ENCODE measurements at places on chromosomes 4 and X.

DNA sequence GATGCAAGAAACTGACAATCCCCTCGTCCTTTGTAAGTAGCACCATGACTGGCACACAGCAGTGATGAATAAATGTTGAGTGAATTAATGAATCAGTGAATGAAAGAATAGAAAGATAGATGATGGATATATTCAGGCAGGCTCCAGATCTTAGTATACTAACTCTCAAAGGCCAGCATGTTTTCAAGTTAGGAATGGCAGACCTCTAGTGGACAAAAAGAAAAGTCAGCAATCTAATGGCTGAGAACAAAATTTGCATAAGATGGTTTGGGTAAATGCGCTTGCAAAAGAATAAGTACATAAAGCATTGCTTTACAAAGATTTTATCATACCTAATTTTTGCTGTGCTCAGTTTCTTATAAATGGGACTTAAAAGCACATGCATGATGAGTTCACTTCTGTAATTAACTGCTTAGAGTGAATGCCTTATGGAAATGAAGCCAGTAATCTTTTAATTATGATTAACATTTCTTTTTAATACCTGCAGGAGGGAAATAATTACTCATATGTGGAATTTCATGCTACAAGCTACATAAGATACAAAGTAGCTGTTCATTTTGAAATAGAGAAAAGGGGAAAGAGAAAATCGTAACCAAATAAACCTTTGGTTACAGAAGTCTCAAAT, 126.9 kb upstream of the GPRIN3 start:
- DNase-seq = no peak

DNA sequence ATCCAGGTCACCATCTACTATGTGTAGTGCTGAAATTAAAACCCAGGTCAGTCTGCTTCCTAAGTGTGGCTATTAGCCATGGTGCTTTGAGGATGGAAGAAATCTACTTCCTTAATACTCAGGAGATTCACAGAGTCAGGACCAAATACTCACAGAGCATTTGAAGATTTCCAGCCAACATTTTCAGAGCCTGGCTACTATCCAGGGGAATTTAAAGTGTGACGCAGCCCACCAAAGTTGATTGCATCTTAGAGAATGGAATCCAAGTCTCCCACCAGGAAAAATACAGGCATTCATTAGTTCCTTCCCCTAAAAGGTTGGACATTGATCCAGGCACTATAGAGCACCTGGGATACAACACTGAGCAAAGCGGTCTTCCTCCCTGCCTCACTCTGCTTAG, 83.8 kb downstream of the HS3ST1 start:
- DNase-seq = no peak

DNA sequence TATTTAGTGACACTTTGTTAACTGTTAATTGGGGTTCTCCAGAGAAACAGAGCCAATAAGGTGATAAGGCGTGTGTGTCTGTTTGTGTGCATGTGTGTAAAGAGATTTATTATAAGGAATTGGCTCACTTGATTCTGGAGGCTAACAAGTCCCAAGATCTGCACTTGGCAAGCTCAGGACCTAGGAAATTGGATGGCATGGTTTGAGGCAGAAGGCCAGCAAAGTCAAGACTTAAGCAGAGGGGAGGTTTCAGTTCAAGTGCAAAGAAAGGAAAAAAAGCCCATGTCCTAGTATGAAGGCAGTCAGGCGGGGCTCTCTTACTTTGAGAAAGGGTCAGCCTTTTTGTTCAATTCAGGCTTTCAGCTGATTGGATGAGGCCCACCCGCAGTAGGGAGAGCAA, 314.1 kb downstream of the BMPR1B start:
- DNase-seq = no peak

GRCh38 chrX:149074398-149074797, 430.7 kb downstream of the IDS start:
- peak; percentile 27 for DNase-seq

GRCh38 chr4:129862461-129862860, 766.5 kb downstream of the C4orf33 start:
- no peak for DNase-seq

DNA sequence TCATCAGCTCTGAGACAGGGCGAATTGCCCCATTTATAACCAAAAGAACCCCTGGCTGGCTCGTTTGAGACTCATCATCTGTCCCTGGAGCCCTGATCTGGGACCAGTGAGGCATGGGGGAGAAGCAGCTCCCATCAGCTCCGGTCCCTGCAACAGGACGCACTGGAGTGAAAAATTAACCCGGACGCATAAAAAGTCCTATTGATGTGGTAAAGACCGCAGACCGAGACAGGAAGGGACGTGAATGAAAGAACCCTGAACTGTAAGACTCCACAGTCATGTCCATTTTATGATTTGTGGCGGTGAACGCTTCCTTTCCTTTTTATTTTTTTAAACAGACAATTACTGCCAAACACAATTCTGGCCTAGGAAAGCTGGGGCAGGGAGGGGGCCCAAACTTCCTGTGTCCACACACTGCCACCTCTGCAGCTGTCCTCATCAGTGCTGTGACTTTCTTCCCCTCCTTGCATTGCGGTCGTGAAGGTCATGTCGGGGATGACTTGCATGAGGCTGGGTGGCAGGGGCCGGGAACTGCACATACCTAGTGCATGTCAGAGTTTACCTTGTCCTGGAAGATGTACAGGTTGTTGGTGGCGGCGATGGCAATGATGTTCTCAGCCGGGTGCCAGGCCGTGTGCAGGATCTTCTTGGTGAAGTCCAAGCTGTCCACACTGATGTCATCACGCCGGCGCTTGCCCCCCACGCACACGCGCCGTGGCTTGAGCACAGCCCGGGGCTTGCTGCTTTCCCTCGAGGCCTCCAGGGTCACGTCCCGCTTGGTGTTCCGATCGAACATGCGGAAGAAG, 53.3 kb downstream of the WFS1 start:
- no peak for DNase-seq

DNA sequence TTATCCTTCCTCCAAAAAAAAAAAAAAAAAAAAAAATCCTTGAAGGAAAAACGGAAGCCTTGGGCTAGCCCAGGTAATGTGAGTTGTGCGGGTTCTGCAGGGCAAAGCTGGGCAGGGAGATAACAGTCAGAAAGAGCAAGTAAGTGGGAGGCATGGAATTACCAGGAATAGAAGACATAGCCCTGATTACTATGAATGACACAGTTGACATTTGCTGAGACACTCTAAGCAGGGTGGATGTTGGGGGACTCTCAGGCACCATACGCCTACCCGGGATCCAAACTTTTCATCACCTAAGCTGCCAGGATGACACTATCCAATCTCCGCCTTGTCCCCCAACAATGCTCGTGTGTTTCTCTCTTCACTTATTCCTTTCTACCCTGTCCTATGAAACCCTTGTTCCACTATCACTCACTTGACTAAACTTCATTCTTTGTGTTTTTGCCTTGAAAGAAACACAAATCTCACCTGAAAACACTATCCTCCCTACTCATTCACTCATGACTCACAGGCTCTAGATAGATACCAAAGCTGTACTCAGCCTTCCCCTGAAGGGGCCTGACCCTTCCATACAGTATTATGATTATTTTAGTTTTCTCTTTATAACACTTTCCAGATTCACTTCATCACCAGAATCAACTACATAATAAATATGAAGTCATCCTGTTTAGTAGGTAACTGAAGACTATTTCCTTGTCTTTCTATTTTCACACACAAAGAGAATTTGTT, 158.4 kb downstream of the INPP4B start:
- no peak for DNase-seq

- DNase-seq = no peak
These were observed 124.0 kb downstream of the FAM53A start for GRCh38 chr4:1559896-1560650.

GRCh38 chr4:184617600-184618196, 31.5 kb downstream of the CASP3 start:
- DNase-seq = no peak

- no peak for DNase-seq
These were observed 2.7 kb upstream of the ASB5 start for GRCh38 chr4:176271749-176272148.

GRCh38 chr4:25535278-25535677, 120.4 kb upstream of the SLC34A2 start:
- DNase-seq = no peak

- no peak for DNase-seq
These were observed 9.1 kb downstream of the KLB start for GRCh38 chr4:39415678-39416283.

DNA sequence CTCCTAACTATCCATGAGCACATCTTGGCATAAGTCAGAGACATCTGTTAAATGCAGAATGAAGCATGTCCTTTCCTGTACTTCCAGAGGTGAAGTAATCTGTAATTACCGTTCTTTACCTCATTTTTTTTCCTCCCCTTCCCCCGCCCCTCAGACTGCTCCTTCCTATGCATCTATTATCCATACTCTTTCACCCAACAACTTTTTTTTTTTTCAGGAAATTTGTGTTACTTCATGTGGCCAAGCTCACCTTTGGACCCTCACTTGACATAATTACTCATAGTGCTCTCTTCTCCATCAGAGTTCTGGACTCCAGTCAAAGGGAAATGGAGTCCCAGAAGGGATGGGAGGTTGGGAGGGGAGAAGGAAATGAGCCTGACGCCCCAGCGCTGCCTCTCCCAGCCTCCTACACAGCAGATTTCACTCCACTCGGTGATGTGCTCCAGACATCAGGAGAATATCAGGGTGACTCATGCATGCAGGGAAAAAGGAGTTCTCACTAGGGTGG, 568.8 kb downstream of the STIM2 start:
- DNase-seq = no peak

DNA sequence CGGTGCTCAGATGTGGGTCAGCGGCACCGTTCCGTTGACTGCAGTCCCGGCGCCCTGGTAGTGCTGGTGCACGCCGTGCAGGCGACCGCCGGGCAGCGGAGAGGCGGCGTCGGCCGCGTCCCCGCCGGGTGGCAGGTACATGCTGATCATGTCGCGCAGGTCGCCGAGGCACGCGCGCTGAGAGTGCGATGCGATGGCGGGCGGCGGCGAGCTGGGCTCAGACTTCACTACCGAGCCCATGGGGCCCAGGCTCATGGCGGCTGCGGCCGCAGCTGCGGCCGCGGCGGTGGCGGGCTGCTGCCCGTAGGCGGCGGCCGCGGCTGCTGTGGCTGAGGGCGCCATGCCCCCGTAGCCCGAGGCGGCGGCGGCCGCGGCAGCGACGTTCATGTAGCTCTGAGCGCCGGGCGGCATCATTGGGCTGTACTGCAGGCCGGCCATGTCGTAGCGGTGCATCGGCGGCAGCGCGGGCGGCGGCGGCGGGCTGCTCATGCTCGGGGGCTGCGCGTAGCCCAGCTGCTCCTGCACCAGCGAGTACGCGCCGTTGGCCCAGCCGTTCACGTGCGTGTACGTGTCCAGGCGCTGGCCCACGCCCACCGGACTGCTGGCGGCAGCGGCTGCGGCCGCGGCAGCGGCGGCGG, 1.0 kb downstream of the SOX3 start:
- no peak for DNase-seq

DNA sequence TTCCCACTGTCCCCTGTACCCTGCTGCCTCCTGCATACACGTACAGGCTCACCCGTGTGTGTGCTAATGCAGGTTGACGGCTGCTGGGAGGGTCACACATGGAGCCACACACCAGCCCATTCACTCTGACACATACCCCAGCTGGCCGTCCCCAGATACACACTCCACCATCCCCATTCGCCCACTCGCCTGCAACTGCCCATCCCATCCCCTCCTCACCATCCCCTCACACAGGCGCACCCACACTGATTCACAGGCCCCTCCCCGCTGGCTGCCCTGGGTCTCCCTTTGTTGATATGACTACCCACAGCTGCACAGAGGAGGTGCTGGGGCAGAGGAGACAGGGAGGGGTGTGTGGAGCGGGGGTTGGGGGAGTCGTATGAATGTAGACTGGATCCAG, 25.7 kb downstream of the PJA1 start:
- DNase-seq = no peak

- no peak for DNase-seq
These were observed 62.7 kb downstream of the TMEM131L start for GRCh38 chr4:153528705-153529485.

DNA sequence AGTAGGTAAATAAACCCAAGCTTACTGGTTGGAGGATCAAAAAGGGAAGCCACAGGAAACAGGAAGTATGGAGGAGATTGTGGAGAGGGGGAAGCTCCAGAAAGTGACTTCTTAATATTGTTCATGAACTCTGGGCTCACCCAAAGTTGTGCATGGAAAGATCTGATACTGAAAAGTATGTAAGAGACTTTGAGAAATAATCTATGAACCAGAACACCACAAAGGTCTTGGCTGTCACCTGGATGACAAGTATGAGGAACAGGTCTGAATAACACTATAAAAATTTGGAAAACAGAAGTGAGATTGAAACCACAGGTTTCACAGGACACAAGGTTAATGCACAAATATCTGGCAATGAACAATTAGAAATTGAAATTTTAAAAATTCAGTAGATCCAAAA, 567.4 kb downstream of the INPP4B start:
- DNase-seq = no peak

DNA sequence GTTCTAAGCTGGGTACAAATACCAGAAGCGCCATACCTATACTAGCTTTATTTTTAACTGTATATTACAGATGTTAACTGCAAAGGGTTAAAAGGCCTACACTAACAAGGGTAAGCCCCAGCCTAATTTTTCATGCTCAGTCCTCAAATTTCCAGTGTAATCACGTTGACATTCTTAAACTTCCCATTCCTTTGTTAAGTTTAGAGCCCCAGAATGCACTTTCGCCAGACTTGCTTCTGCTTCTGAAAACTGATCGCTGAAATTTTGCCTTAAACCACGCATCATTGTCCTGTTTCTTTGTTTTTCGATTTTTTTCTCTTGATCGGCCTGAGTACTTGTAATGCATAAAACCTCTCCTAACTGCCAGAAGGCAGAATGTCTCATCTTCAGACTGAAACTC, 2141.9 kb upstream of the AGA start:
- DNase-seq = no peak

GRCh38 chr4:124632439-124632838, 80.1 kb downstream of the ANKRD50 start:
- no peak for DNase-seq

DNA sequence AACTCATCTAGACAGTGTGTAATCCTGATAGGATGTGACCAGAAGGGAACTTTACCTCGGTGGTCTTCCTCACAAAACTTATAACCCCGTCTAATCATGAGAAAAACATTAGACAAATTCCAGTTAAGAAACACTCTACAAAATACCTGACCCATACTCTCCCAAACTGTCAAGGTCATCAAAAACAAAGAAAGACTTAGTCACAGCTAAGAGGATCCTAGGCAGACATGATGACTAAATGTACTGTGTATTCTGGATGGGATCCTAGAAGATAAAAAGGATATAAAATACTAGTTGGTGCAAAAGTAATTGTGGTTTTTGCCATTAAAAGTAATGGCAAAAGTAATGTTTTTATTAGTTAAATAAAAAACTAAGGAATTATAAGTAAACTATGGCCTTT, 81.6 kb downstream of the DTHD1 start:
- no peak for DNase-seq

- DNase-seq = peak; percentile 75
These were observed 5.4 kb downstream of the HTRA3 start for GRCh38 chr4:8274765-8275547.

DNA sequence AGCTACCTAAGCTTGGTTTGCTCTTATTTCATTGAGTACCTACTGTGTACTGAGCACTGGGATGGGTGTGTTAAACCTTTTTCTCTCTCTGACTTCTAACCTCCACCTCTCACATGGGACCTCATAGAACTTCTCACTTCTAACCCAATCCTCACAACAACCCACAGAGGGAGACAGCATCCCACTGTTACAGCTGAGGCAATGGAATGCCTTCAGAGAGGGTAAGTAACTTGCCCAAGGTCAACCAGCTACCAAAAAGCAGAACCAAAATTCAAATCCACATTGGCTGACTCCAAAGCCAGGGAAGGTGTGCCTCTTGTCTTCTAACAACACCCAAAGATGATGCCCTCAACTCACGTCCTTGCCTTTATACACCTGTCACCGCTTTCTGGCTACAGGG, 5.4 kb downstream of the SEL1L3 start:
- no peak for DNase-seq

All from lower leg skin (tissue), 4 donors.